ENCODE measurements at places on chromosomes 5 and 9. TPM values are rescaled to one million over a fixed set of nuclear protein-coding genes. Genes with fewer than 3 reads are reported as not detected.

- H3K36me3 ChIP-seq = no peaks in the 10 kb centered on the region
- DNase-seq = no peak
- H3K4me1 ChIP-seq = peaks cover 16% of the 10 kb centered on the region
- H3K27me3 ChIP-seq = no peaks in the 10 kb centered on the region
- no peak overlapping the region for H3K27ac ChIP-seq
- no peak overlapping the region for H3K4me3 ChIP-seq
These were observed 130.8 kb downstream of the C9orf152 start for GRCh38 chr9:110076894-110077725.

DNA sequence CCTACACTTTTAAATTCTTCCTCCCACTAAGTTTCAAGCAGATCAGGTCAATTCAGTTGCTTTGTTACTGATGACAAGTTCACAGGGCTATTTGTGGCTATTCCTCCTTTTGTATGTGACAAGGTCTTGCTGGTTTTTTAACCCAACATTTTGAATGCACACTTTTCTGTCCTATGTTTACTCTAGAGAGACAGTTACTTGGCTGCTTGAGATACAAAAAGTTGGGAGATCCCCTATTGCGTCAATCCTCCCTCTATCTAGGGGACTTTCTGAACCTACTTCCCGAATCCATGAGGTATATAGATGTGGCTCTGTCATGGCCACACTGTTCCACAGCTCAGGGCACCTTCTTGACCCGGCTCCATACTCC lies 386.7 kb downstream of the NTRK2 start:
- no peak overlapping the region for H3K27ac ChIP-seq
- H3K36me3 ChIP-seq = no peaks in the 10 kb centered on the region
- no peaks in the 10 kb centered on the region for H3K4me1 ChIP-seq
- no peak overlapping the region for H3K4me3 ChIP-seq

DNA sequence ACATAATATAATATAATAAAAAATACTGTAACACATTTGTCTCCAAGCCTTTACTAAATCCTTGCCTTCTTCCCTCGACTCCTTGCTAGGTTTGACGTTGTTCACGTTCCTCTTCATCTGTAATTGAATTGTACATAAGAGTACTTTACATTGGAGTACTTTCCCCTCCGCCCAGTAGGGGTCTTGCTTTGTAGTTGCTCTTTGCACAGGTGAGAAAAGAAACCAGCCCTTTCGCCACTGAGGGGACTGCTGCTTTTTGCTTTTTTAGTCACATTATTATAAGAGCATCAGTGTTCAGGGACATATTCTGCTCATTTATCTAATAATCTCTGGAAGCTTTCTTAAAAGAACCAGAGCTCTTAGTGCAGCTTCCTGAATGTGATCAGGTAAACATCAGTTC lies 115.0 kb downstream of the CETN3 start:
- no peak overlapping the region for H3K27ac ChIP-seq
- H3K4me3 ChIP-seq = no peak overlapping the region
- no peak for DNase-seq
- no peaks in the 10 kb centered on the region for H3K27me3 ChIP-seq
- no peaks in the 10 kb centered on the region for H3K36me3 ChIP-seq

Gene CD14
- total RNA-seq = 48.4 TPM

Gene PCDHA4
- 2.0 TPM for total RNA-seq
